Activated CD4-positive, alpha-beta T cell treated with anti-CD3 and anti-CD28 coated beads for 1 hour (primary cell): ENCODE measurements at places on chromosomes 4 and X.

GRCh38 chrX:76172325-76172893 is 453 bp upstream of the PBDC1 start:
- DNase-seq: no peak

GRCh38 chr4:1208266-1208961 is 36.0 kb upstream of the SPON2 start:
- DNase-seq: no peak

DNA sequence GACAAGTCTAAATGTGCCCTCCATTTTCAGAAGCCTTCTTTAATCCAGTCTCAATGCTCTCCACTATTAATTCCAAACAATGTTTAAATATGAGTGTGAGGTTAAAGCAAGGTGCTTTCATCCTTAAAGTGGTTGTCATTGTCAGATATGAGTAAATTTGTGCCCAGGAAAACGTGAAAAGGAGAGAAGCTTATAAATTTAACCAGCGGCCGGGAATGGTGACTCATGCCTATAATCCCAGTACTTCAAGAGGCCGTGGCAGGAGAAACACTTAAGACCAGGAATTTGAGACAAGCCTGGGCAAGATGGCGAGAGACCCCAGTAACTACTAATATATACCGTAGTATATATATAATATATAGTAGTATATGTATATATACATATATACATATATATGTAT is 270.0 kb downstream of the ARHGAP24 start:
- DNase-seq: no peak

DNA sequence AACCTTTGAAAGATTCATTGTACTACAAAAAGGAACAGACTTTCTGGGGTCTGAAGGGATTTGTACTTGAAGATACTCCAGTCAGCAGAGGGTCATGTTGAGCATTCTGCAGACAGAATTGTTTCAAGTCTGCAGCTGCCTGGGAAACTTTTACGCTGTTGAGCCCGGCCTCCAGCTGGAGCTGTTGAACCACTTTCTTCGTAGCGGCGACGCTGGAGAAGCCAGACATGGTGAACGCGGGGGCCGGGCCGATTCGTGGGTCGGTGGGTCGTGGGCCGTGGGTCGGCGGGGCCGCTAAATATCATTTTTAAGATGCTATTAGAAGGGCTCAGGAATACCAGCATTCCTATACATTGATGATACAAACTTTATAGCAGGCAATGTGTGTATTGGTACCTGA is 12.0 kb upstream of the RTL9 start:
- no peak for DNase-seq

DNA sequence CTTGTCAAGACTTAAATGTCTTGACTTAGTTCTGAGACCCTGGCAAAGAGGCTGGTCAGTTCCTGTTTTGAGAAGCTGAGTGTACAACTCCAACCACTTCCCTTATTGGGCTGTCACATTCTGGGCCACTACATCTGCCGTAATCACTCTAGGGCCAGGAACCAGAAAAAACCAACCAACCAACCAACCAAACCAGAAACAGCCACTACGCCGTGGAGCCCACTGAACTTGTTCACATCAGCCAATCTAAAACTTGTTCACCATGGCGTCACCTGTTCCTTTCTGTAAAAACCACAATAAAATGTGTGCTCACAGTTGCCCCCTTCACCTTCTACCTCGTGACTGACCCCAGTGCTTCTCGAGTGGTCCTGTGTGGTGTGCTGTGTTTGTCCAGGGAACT is 107.3 kb downstream of the JADE1 start:
- no peak for DNase-seq

- no peak for DNase-seq
Observed at GRCh38 chr4:60724623-60725022, 475.5 kb upstream of the ADGRL3 start.

GRCh38 chrX:20521222-20521621 is 254.5 kb upstream of the RPS6KA3 start:
- no peak for DNase-seq

GRCh38 chrX:26295425-26295824 is 79.5 kb downstream of the MAGEB5 start:
- DNase-seq: no peak

- no peak for DNase-seq
Observed at GRCh38 chr4:150261571-150261970, 183.3 kb downstream of the DCLK2 start.

DNA sequence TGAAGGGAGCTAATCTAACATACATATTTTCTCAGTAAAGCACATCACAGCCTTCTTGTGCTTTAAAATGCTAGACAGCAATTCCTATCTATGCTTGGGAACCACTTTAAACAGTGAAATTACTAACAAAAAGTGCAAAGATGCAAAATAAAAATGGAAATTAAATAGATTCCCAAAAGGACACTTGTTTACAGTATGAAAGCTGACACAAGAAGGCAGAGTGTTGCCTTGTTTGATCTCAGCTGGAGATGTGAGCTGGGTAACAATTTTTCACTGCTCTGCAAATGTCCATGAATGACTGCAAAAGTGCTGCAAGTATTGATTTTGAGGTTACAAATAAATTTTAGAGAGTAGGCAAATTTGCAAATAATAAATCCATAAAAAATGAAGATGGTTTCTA is 22.3 kb downstream of the GRIA2 start:
- DNase-seq: no peak

DNA sequence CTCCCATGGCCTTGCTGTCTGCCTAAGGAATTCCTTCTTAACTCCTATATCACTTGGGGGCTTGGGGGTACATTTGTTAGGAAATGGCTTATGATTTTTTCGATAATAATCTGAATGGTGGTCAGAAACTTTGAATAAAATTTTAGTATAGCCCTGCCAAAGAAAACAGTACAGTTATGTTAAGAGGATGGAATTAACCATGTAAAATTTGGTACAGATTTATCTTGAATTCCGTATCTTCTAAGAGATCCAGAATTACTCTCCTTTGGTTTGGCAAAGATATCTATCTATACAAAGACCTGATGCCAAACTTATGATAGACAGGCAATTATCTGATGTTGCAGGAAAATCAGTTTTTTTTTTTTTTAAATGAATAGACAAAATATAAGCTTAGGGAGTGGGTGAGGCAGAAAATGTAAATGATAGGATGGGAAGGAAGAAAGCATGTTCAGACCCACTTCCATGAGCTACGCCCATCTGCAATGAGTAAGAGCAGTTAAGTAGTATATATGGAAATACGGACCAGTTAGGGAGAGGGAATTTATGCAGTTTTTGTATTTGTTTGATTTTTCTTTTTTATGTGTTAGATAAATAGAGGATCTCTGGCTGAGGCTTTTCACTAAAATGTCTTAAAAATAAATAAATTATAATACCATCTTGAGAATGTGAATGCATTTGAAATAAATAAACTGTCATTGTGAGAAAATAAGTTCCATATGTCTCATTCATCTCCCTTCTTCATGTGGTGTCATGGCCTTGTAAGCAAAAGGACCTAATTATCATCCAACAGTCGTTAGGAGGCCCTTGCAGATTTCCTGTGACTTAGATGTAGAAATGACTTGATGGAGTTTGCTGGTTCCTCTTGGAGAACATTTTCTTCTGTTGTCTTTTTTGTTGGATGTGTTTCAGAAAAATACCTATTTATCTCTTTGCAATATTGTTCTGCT is 389.6 kb downstream of the ARHGAP24 start:
- DNase-seq: no peak

- DNase-seq: no peak
Observed at GRCh38 chr4:19776021-19776459, 475.7 kb upstream of the SLIT2 start.

DNA sequence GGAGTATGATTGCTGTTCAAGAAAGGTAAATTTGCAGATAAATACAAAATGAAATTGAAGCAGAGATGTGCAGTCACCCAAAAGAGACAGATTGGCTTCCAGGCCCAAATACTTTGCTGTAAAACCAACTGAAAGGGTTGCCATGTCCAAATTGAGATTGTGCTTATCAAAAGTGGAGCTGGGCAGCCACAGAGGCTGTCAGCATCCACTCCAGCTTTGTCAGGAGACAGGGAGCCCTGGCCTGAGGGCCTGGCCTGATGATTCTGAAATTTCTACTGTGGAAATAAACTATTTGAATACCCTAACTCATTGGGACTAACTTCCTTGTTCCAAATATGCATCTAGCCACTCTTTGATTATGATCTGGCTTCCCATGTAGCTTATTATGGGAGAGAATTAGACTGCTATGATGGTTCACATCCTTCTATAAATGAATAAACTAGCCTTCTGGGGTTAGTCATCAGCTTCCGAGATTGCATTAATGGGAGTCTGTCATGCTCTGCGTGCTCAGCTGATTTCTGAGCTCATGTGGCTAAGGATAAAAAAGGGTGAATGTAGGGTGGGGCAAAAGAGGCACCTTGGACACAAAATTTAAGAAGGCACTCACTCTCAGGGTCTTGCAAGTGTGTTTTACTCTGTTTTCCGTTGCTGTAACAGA is 48.2 kb downstream of the SLC34A2 start:
- no peak for DNase-seq

- no peak for DNase-seq
Observed at GRCh38 chr4:41384992-41385391, 128.3 kb downstream of the UCHL1 start.

DNA sequence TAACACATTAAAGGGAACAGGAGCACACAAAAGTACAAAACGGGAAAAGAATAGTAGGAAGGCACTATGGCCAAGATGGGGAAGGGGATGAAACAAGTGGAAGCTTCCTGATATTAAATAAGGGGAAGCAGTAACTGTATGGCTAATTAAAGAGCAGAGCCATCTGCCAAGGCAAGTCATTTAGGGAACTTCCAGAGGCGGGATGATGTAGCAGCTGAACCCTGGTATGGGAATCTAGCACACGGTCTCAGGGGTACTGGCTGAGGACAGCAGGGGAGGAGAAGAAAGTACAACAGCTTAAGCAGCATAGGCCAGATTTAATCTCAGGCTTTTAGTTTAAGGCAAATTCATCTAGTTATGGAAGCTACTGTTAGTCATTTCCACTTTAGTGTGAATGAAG is 59.1 kb downstream of the IGFBP7 start:
- DNase-seq: no peak

DNA sequence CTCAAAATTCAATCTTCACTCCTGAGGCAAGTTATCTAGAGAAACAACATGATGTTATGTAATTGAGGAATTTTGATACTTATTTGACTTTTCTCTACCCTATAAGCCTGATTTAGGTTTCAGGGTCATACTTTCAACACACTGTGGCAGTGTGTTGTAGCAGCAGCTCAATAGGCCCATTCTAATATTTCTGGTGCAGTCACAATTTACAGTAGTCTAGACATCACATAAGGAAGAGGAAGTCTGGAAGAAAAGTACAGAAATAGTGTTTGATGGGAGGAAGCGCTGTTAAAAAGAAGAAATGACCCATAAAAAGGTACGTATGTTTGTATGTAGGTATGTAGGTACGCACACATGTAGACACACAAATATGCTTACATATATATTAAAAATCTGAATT is 194.3 kb downstream of the ARHGAP24 start:
- no peak for DNase-seq
